ENCODE measurements at places on chromosomes 3 and 15.

GRCh38 chr3:164222197-164222596 lies 856.1 kb downstream of the SI start:
- no peak for DNase-seq

DNA sequence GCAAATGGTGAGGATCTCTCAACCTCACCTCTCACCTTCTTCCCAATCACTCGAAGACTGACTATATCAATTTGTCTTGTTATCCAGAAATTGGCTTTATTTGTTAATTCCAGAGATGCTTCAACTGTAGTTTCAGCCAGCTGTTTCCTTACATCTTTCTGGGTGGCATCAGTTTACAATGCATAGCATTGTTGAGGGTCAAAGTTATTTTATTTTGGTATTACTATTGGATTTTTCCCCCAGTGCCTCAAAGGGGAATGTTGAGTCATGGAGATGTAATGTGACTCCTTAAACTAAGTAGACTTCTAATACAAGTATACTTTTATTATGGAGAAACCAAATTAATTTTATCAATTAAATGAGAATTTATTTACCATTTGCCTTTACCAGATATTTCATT lies 351.6 kb downstream of the TIGIT start:
- no peak for DNase-seq

GRCh38 chr15:37014566-37014965 lies 85.8 kb downstream of the MEIS2 start:
- no peak for DNase-seq

GRCh38 chr3:46517016-46517783 lies 19.4 kb downstream of the RTP3 start:
- DNase-seq = no peak

DNA sequence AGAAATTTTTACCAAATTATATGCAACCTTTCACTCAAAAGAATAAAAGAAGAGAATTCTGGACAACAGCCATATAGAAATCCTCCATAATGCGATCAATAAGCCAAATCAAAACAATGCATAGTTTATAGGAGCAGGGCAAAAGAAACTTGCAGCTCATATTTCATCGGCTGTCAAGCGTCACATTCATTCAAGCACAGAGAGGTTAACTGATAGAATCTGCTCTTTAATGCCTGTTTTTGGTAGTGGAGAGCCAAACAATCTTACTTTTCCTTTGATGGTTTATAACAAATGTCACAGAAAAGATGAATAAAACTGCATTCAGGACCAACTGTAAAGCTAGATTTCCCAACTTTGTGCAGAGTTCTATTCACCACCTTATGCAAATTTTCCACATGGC lies 35.4 kb downstream of the PRTG start:
- no peak for DNase-seq

DNA sequence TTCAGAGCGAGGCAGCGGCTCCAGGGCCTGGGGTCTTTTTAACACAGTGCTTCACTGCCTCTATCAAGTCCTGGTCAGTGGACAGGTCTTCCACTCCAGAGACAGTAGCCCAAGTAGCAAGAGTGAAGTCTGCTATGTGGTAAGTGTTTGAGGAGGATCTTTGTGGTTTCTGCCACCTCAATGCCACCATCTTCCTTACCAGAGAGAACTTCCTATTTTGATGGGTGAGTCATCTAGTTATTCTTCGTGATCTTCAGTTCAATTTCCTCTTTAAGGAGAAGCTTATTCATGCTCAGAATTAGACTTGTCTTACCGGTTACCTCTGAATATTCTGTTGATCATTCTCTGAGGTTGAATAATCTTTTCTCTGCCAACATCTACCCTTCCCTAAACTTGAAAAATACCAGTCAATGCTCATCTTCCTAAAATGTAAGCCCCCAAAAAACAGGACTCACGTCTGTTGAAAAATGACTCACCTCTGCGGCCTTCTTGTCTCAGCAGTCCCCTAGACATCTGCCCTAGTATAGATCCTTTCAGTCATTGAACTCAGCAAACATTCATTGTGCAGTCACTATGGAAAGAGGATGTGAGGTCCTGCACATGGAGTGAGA lies 32.2 kb upstream of the BCL6 start:
- DNase-seq = no peak

GRCh38 chr3:115330430-115330829 lies 183.3 kb upstream of the ZBTB20 start:
- DNase-seq = peak; percentile 14

- no peak for DNase-seq
These were observed 13.3 kb downstream of the EBLN2 start for GRCh38 chr3:73074781-73075180.

DNA sequence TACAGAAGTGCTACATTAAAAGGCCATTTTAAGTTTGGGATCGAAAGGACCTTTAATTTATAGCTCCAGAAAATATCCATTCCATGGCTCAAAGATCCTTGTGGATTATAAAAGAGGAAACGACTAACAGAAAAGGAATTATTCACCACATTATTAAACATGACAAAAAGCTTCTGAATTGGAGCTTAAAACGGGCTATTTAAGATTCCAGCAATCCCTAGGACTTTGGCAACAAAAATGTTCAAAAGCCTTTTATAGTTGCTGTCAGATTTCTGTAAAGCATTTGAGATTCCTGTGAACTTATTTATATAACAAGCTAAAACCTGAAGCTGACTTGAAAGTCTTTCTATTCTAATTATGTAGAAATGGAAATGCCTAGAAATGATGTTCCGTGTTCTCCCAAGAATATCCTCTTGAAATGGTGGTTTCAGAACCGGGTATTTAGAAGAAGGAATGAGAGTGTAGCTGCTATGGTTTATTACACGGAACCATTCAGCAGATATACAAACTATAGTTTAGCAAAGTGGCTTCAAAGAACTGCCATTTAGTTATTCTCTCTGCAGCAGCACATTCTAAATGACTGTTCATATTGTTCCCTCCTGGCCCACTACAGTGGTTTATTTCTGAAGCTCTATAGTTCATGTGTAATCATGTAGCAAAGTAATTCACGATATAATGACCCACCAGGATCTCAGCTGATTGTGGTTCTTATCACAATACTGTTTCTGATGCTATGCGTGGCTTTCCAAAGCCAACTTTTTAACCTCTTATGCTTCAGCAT lies 961.7 kb downstream of the FHIT start:
- no peak for DNase-seq

DNA sequence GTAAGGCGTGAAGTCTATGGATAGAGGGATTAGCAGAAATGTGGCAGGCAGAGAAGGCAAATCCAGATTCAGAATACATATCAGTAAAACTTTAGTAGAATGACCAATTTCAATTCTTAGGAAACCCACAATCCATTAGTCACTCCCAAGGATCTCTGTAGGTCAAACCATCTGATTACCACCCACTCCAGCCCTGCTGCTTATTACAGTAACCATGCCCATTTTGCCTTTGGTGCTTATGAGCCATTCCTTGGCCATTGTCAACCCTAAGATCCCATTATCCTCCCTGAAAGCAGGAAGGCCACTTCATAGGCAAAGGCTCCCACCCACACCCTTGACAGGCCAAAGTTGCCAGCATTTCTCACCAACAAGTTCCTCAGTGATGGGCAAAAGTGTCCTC lies 5.1 kb upstream of the KLHL40 start:
- DNase-seq = no peak

DNA sequence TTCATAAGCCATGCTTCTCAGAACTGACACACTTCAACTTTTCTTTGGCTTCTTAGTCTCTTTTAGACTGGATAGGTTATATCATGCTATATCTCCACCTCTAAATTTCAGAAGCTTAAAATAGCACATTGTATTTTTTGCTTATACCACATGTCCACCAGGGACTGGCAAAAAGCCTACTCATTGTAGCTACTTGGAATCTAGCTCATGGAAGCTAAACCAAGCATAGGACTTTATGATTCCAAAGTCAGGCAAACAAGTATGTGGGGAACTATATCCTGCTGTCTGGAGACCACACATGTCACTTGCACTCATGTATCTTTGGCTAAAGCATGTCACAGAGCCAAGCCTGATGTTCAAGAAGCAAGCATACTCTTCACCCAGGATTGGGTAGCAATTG lies 245.0 kb upstream of the RASGRP1 start:
- DNase-seq = no peak

DNA sequence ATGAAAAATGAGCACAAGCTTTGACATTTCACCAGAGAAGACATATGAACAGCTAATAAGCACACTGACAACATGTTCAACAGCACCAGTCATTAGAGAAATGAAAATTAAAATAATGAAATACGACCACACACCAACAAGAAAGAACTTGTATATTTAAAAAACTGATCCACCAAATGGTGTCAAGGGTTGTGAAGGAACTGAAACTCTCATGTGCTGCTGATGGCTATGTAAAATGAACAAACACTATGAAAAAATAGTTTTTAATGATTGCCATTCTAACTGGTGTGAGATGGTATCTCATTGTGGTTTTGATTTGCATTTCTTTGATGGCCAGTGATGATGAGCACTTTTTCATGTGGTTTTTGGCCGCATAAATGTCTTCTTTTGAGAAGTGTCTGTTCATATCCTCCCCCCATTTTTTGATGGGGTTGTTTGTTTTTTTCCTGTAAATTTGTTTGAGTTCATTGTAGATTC lies 193.8 kb downstream of the SCAPER start:
- no peak for DNase-seq

DNA sequence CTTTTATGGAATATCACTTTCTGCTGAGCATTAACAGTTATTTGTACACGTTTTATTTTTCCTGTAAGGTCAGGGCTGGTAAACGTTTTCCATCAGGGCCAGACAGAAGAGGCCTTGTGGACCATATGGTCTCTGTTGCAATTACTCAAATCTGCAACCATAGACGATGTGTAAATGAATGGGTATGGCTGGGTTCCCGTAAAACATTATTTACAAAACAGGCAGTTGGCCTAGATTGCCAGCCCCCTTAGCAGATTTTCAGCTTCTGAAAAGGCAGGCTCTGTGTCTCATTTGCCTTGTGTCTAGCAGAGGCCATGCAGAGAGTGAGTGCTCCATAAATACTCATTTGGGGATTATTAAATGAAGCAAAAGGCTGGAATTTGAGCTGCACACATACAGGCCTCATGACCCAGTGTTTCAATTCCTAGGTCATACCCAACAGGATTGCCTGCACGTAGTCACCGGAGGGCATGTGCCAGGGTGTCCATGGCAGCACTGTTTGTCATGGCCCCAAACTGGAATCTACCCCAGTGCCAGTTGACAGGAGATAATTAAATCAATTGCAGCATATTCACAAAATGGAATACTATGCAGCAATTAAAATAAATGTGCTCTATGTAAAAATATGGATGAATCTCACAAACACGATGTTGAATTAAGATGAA lies 51.3 kb downstream of the GPD1L start:
- DNase-seq = no peak

DNA sequence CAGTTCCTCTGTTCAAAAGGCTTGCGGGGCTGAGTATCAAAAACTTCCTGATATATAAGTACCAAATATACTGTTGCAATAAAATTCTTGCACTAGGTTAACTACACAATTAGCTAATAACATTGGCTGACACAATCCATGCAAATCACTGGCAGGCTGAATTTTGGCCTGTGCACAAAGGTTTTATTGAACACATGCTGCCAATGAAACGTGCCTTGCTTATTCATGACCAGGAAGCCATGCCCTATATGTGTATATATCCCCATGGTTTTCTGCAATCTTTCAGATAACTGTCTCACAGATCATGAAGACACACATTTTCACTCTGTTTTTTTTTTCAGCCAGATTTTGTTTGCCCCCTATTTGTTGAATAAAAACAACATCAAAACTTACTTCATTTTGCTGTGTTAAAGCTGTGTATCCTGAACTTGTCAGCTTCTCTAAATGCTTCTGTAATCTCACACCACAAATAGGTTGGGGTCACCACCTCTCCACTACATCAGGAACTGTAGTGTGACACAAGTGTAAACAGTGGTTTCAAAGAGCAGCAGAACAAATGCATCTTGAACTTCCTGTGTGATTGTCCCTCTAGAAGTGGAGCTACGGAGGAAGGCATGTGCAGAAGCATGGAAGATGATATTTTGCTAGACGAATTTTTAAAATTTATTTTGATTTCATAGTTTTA lies 920.7 kb upstream of the NR2F2 start:
- no peak for DNase-seq

GRCh38 chr15:74338676-74339075 lies 28.8 kb downstream of the CYP11A1 start:
- no peak for DNase-seq

GRCh38 chr3:9295007-9295406 lies 45.6 kb upstream of the SRGAP3 start:
- no peak for DNase-seq

DNA sequence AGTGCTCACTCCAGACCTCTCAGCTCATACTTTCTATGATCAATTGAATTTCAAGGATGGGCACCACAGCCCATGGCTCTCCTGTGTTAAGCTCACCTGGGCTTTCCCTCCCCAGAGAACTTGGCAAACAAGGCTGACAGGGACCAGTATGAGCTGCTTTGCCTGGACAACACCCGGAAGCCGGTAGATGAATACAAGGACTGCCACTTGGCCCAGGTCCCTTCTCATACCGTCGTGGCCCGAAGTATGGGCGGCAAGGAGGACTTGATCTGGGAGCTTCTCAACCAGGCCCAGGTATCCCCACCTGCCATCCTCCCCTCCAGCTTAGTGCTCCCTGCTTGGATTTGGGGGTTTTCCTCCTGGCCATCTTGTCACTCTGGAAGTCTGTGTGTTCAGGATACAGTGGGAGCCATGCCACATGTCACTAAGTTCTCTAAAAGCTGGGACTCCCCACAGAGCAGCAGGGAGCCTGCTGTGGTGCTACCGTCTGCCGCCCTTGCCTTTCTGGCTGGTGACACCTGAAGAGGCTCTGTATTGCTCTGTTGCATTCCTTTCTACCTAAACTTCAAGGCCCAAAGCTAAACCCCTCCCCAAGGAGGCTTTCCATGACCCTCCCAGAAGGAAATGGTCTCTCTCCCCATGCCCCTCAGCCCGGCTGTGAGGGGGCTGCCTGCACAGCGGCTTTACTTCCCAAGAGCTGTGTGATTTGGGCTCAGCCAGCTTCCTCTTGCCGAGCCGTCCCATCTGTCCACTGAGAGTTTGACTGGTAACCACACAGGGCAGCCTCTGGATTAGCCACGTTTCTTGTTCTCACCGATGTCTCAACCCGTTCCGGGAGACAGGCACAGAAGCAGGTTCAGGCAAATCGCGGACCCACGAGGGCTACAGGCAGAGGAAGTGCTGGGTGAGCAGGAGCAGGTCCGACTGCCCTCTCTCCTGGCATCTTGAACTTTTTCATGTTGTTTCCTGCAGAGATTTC lies 10.8 kb downstream of the TF start:
- DNase-seq = no peak

- DNase-seq = no peak
These were observed 8.4 kb downstream of the ST6GAL1 start for GRCh38 chr3:186938716-186939115.

GRCh38 chr3:170414202-170414663 lies 4.4 kb upstream of the CLDN11 start:
- peak; percentile 72 for DNase-seq

GRCh38 chr3:3603351-3603750 lies 195.9 kb upstream of the LRRN1 start:
- DNase-seq = no peak
